ENCODE measurements at places on chromosomes 4 and X.

DNA sequence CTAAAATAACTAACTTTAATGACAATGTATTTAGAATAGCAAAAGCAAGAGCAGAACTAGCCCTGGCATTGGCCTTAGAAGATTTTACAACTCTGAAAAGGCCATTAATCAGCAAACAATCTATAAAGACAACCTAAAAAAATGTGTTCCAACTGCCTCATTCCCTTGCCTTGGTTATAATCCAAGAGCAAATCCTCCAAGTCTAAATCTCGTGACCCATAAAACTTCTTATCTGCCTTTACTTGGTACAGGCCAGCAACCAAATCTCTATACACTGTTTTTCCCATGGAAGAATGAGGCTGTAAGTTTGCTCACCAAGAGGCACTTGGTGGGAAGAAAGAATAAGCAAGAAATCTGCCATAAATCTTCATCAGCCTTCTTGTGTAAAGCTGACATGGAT lies 175.3 kb upstream of the MID1 start:
- no peak for DNase-seq

- DNase-seq: no peak
These were observed 394 bp upstream of the DYNLT3 start for GRCh38 chrX:37847733-37848197.

DNA sequence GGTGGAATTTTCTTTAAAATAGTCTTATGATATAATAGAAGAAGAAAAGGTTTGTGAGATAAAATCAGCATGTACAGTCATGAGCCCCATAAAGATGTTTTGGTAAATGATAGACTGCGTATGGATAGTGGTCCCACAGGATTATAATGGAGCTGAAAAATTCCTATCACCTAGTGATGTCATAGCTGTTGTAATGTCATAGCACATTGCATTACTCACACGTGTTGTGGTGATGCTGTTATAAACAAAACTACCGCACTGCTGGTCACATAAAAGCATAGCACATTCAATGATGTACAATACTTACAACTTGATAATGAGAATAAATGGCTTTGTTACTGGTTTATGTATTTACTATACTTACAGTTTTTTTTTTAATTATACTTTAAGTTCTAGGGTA lies 715.2 kb upstream of the HTR2C start:
- no peak for DNase-seq

DNA sequence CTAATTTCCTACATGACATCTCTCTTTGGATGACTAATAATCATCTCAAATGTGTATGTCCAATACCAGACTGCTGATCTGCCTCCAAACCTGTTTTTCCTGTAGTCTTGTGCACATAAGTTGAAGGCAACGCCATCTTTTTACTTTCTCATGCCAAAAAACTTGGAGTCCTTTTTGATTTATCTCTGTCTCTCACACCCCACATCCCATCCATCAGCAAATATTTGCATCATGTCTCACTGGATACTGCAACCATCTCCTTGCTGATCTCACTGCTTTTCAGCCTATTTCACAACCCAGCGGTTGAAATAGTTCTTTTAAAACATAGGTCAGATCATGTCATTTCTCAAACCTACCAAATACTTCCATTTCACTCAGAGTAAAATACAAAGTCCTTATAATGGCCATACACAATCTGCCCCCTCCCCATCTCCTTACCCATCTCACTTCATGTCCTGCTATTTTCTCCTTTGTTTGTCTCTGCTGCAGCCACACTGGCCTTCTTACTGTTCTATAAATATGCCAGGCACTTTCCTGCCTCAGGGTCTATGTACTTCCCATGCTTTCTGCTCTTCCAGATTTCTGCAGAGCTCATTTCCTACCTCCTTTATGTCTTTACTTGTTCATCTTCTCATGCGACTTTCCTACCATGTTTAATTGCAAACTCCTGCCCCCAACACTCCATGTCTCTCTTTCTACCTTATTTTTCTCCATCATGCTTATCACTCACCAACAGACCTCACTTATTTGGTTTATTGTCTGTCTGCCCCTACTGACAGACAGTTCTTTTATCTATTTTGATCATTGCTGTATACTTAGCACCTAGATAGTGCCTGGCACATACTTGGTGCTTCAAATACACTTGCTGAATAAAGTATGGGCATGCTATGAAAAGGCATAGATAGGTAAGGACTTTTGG lies 98.8 kb downstream of the ANXA3 start:
- DNase-seq: no peak

GRCh38 chr4:151962138-151962823 lies 201.5 kb upstream of the GATB start:
- DNase-seq: no peak

DNA sequence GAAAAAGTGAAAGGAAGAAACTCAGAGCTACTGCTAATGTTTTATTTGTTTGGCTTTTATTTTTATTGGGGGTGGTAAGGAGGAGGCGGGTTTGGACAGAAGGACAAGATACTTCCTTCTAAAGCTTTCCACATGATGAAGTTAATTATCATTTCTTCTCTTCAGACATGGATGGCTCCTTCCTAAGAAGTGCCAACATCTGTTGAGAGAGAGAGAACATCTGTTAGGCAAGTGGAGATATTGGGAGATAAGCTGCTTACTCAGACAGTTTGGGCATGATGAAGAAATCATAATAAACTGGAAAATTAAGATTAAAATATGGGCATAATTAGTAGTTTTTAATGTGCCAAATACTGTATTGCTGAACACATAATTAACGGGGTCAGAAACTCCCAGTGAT lies 535.7 kb upstream of the INTU start:
- no peak for DNase-seq

DNA sequence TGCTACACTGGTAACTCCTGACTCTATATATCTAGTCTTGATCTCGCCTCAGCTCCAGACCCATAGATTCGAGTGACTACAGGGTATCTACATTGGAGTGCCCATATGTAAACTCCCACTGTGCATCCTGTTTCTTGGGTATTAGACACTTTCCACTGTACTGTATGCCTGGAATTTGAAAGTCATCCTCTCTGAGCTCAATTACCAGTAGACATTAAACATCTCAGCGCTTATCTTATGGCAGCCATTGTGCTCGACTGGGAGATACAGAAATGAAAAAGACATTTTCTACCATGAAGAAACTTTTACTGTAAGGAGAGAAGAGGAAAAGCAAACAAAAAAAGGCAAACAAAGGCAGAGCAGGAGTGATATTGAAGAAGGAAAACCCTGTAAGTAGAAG lies 151.9 kb upstream of the JADE1 start:
- no peak for DNase-seq

DNA sequence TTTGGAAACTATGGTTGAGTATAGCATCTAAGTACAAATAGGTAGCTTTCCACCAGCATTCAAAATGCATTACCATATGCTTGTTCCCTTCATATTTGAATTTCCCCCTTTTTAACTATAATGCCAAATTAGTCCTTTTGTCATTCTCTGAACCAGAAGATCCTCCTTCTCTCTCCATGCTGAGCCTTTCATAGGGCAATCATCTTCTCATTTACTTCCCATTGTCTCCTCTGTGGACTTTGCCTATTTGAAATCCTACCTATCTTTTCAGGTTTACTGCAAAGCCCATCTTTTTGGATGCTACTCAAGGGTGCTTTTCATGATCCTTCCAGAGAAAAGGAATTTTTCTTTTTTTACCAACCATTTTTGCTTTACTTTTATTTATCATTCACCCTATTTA lies 54.7 kb downstream of the DKK2 start:
- no peak for DNase-seq

DNA sequence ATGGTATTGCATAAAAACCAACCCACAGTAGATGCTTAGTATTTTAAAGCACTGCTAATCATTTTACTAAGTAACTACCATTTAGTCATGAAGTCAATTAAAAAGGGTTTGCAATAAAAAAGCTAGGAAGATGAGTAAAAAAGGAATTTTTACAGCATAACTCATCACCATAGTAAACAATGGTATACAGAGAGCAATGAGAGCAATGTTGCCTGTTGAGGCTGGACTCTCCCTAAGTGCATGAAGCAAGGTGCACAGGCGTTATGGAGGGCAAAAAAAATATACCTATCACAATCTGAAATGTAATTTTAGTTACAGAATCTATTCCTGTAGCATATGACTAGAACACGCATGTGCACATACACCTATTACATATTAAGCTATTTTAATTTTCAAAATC lies 129.6 kb upstream of the BMP3 start:
- DNase-seq: no peak

DNA sequence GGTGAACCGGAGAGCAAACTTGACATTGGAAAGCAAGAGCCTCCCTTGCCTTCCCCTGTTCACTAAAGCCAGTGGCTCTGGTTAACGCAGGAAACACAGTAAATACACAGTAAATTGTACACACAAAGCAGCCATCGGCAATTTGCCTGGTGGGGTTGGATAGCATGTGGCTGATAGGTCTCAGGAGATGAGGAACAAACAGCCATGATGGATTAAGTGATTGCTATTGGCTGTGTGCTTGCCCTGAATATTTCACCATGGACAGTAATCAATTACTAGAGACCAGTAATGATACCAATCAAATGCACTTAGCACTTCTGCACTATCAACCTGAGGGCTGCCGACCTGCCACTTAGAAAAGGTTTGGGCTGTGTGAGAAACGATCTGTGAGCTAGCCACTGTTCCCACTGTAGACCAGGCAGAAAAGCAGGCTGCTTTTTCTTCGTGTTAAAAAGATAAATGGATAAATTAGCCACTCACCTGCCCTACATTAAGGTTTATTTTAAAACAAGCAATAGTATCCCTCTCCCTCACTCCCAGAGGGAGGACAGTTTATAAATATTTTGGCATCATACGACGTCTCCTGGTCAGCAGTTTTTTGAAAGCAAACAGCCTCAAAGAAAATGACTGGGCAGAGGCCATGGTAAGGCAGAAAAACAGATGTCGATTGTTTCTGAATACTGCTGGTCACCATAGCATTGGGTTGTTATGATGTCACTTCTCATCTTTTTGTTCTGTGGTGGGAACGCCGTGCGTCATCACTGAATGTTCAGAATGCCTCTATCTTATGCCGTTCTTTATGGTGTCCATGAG lies 167.1 kb downstream of the MAML3 start:
- no peak for DNase-seq

- DNase-seq: no peak
These were observed 7.3 kb downstream of the GPR119 start for GRCh38 chrX:130378024-130378669.

GRCh38 chr4:65600656-65601055 lies 69.6 kb downstream of the EPHA5 start:
- no peak for DNase-seq

DNA sequence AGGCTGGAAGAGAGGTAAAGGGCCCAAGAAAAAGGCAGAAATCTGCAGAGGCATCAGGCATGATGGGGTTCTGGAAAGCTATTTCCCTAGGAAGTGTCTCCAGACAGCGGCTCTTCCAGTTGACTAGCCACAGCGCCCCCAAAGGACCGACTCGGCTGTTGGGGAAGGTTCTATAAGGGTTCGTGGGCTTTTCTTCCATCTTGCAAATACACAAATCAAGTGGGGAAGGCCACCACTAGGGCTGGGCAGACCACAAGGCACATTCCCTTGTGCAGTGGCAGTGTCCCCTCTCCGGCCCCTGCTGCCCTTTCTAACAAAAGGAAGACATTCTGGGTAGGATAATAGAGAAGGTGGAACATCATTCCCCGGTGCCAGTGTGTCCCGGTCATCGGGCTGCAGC lies 18.2 kb downstream of the BCOR start:
- DNase-seq: no peak

DNA sequence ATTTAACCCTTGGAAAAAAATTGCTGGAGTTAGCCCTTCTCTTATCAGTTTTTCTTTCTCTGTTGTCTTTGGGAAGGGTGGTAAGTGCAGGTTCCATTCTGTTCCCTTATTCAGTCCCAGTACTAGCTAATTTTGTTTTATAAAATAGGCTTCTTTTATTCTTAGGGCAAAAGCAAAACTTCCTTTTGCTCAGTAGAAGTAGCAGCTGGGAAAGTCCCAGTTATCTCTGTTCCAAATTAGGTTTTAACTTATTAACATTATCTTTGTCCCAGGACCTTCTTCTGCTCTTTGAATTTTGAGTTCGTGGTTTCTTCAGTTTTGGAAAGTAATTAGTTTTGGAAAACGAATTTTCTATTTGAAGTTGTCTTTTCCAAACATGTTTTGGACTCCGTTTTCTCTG lies 61.1 kb downstream of the BANK1 start:
- no peak for DNase-seq

DNA sequence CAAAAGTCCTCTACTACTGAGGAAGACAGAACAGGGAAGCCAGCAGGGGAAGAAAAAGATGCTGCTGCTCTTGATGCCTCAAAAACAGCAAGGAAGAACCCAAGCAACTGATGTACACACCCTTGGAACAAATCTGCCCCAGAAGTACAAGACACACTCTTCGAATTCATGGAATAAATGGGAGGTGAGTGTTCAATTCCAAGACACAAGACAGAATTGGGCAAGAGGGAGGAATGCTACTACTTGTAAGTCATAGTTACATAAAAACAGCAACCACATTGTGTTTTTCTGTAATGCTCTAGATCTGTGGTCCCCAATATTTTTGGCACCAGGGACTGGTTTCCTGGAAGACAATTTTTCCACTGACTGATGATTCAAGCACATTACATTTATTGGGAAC lies 58.0 kb upstream of the H2AZ1 start:
- no peak for DNase-seq

DNA sequence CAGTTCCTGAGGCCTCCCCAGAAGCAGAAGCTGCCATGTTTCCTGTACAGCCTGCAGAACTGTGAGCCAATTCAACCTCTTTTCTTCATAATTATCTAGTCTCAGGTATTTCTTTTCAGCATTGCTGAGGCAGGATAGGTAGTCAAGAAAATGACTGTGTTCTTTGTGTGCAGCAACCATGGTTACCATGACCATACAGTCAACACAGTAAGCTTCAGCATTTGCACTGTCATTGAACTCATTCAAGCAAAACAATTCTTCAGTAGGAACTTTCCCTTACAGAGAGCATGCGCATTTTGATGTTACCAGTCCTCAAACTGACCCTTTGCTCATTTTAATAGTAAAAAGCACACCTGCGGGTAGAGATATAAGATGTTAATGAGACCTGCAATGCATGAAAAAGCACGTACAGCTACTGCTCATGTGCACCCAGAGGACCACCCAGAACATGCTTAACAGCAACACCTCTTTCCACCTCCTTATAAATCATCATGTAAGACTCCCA lies 180.8 kb downstream of the PRKX start:
- DNase-seq: no peak

GRCh38 chrX:24243188-24243587 lies 70.7 kb downstream of the SUPT20HL2 start:
- DNase-seq: no peak

DNA sequence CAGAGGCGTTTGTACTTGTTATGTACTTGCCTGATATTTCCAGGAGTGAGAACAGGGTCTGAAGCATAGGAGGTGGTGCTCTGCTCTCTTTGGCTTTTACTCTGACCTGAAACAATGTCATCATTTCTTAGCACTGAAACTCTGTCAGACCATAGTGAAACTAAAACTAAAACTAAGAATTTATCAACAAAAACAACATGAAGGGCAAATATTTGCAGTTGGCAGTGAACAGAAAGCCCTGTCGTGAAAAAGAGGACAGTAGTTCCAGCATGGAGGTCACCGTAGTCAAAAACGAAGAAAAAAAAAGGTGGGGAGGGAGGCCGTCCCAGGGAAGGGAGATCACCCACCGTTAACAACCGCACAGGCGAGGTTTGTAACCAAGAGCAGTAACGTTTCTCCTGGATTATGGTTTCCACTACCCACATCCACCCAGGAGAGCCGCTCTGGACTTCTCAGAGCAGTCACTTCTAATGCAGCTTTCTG lies 97.5 kb downstream of the ANK2 start:
- no peak for DNase-seq

- no peak for DNase-seq
These were observed 28.7 kb upstream of the MAP3K15 start for GRCh38 chrX:19543951-19544381.

- no peak for DNase-seq
These were observed 101.4 kb upstream of the FRMPD3 start for GRCh38 chrX:107348051-107348450.

- DNase-seq: peak; percentile 73
These were observed at the start of gene THOC2 for GRCh38 chrX:123732670-123733363. TSS of gene THOC2 (minus strand) at chrX:123733052. CDS start at chrX:123733022, 30 bp downstream.
